ENCODE measurements at places on chromosomes 1 and 21.

DNA sequence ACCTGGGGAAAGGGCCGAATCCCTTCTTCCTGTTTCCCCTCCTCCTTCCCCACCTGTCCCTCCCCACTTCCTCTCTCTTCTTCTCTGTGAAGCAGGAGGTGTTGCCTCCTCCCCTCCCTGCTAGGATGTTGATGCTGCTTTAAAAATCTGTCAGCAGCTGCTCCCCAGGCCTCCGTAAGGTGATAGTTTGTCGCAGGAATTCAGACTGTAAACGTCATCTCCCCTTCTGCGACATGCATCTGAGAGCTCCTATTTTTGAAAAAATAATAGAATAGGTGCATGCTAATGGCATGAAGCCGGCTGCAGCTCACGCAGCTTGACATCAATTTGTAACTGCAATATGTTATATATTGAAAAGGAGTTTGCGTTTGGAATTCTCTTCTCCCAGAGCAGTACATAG is 70.1 kb downstream of the KAZN start:
- DNase-seq = no peak

DNA sequence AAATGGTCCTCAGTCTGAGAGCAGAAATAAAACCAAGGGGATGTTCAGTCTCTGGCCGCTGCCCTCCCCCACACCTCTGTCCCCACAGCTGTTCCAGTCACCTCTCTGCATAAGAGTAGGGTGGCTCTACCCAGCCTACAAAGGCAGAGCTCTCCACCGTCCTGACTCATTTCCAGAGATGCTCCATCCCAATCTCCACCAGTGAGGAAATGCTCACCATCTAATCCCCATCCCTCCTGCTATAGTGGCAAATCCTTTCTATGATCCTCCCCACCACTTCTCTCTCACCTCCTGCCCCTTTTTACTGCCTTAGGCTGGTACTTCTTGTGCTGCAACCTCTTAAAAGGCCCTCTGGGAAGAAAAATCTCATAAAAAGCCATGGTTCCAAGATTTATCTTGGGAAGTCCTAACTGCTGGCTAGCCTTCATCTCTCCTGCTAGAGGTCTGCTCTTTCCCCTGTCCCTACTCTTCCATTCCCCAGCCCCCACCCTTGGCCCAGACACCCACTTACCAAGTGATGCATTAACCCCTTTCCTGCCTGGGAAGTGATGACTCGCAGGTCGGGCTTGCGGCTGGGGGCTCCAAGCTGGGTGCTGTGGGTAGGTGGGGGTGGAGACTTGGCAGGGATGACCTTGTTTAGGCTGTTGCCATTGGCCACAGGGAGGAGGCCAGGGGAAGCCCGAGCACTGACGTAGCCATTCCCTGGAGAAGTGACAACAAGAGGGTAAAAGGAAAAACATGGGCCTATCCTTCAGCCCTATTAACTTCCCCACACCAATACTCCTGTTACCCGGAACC is 23.9 kb downstream of the MEF2D start:
- DNase-seq = no peak

DNA sequence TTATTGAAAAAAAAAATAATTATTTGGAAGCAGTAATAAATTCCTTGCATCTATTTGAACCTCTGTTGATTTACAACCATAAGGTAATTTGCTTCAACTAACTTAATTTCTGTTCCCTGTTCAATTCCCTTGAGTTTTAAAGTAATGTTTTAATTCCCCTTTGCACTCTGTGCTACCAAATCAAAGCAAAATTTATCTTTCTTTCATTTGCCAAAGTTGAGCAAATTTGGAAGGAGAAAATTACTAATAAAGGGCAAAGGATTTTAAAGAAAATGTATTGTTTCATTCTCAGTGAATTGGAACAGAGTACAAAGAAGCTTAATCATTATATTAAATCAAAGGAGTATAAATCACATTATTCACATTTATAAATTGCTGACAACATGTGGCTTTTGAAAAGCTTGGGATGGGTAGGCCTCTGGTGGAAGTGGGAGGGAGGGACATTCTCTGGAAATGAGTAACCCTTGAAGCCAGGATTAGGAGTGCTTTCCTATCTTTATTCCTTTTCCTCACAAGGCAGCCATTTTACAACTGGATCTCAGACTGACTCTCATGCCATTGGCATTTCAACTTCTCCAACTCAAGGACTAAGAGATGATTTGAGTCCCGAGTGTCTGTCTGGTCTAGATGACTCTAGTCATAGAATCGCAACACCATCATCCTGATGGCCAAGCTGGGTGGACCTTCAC is 331.6 kb upstream of the DUSP10 start:
- DNase-seq = no peak

DNA sequence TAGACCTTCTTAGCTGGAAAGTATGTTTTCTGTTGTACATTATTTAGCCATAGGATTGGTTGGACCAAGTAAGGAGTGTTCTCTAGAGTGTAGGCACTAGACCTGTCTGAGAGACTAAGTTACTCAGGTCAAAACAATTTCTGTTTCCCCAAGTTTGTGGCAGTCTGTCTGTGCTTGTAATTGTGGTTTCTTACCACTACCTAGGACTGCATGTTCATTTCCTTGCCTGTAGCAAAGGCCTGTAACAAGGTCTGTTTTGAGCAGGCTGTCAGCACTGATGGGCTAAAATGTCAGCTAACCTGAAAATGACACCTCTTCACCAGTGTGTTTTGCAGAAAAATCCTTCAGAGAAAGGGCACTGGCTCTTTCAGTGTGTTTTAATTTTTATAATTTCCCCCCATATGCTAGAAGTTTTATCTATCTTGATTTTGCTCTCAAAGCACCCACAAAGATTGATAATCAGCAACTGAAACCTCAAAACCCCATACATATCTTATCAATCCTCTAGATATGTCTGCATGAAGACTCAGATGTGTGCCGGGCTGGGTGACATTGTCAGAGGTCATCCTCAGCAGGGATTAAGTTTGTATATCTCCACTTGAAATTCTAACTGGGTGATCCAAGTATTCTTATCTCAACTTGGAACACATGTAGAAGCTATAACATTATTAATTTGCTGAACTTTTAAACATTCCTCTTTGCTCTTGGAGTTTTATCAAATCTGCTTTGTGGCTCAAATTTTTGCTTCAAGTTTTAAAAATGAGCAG is 50.7 kb upstream of the ST6GALNAC3 start:
- no peak for DNase-seq

DNA sequence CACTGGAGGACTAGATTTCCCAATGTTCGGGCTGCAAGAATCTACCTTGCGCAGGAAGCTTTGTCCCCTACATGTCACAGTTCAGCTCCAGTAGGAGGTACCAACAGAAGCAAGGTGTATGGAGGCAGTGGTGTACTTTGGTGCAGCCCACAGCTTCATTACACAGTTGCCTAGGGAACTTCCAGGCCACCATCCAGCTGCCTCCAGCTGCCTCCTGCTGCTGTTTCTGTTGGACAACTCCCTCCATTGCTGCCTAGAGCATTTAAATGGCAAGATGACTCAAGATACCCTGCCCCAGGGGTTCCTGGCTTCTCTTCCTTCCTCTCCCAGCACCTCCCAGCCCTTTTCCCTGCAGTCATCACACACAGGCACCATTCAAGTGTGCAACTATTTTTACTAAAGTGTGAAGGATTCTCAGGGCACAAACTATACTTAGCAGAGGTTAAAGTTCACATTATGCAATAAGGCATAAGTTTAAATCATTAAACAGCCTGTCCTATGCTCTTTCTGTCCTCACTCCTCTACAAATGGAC is 39.0 kb upstream of the ATP1A1 start:
- DNase-seq = no peak

- no peak for DNase-seq
Measured at GRCh38 chr1:31417148-31417547, 4.1 kb downstream of the SERINC2 start.

- DNase-seq = no peak
Measured at GRCh38 chr1:218588540-218589172, 243.5 kb downstream of the TGFB2 start.

DNA sequence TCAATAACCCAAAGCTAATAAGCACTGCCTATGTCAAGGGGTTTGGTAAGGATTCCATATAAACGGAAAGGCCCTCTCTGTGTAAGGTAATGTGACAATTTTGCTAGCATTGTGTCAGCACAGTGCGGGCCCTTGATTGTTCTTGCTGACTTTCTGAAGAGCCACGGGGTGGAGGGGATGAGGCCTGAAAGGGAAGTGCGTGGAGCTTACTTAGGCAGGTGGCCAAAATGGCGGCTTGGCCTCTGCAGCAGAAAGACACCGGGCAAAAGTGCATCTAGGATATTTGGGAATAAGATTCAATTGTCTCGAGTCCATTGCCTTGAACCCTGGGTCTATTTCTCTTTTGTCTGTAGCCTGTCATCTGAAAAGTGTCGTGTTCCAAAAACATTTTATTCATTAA is 114.3 kb downstream of the TGFB2 start:
- DNase-seq = no peak

DNA sequence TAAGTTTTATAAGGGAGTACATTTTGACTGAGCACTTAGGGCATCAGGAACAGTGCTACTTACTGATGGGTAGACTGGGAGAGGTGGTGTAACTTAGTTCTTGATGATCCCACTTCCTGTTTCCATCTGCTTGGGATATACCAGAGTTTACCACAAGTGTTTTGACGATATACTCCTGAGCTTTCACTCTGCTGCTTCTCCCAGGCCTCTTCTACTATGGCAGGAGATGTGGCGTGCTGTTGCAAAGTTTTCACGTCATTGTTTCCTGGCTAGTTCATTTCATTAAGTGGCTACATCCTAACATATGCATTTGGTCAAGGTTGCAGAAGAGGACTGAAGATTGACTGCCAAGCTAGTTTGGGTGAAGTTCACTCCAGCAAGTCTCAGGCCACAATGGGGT is 41.3 kb upstream of the LAMC2 start:
- no peak for DNase-seq

DNA sequence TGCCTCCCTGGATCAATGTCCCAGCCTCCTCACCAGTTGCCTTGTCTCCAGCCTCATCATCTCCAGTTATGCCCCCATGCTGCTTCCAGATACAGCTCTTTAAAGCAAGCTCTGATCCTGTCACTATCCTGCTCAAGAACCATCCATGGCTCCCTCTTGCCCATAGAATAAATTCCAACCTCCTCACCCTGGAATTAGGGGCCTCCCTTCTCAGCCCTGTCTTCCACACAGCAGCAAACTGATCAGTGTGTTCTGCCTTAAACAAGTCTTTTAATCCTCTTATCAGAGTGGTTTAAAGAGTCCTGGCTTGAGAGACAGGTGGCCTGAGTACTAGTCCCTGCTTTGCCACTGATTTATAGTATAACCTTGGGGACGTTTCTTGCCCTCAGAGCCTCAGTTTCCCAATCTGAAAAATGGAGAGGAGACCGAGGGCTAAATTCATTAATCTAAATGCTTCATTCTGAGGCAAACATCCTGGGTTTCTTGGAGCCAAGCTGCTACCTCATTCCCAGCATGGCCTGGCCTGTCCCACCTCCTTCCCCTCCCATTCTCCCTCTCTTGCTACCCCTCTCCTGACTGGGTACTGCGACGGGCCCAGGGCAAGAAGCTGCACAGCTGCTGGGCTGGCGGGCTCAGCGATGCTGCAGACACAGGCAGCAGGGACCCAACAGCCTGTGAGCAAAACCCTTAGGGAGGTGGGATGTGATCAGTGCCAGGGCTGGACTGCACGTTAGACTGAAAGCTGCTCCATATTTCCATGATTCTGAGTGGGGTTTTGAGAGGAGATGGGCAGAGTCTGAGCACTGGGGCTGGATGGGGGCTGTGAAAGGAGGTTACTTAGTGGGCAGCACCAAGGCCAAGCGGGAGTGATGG is 221.4 kb downstream of the PTPRU start:
- no peak for DNase-seq

DNA sequence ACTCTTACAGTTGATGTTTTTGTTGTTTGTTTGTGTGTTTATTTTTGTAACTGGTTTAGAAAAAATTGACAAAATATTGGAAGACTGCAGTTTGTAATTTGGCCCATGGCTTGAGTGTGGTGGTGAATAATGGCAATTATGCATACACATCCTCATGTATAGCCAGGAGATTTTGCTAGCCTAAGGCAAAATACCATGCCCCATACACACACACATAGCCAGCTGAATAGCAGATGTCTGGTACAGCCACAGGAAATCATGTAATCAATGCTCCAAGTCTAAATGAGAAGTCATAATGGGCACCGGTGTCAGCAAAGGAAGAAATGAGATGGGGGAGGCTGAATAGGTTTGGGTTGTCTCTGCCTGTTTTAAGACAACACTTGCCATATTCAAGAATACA is 135.2 kb upstream of the COA6 start:
- no peak for DNase-seq

DNA sequence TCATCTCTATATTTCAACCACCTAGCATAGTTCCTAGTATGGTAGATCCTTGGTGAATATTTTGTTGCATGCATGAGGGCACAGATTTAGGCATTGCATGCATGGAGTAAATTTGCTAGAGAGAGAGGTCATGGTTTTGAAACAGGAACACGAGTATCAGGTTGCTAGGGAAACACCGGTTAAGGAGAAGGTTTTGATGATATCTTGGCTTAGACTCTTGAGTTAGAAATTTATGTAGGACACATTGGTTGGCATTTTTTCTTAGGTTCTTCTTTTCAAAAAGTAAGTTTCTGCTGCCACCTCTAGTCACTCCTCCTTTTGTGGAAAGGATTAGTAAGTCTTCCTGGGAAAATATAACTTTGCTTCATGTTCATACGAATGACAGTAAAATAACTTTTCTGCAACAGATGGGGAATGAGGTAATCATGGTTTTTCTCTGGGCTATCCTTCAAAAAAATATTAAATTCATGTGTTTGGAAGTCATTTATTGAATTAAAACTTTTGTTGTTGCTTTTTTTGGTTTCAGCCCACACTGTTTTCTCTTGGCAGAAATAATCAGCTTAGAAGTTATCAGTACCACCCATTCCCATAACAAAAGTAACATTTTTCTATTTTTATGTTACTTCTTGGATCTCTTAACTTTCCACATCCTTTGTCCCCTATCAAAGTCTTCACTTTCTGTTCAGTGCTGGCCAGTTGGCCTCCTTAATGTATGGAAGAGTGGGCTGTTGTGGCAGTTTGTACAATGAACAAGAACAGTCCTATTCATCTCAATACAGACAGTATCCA is 97.3 kb downstream of the PLA2G4A start:
- DNase-seq = no peak

GRCh38 chr1:239526391-239526790 is 140.0 kb downstream of the CHRM3 start:
- no peak for DNase-seq

GRCh38 chr21:39902986-39903385 is 35.7 kb downstream of the PCP4 start:
- DNase-seq = no peak

DNA sequence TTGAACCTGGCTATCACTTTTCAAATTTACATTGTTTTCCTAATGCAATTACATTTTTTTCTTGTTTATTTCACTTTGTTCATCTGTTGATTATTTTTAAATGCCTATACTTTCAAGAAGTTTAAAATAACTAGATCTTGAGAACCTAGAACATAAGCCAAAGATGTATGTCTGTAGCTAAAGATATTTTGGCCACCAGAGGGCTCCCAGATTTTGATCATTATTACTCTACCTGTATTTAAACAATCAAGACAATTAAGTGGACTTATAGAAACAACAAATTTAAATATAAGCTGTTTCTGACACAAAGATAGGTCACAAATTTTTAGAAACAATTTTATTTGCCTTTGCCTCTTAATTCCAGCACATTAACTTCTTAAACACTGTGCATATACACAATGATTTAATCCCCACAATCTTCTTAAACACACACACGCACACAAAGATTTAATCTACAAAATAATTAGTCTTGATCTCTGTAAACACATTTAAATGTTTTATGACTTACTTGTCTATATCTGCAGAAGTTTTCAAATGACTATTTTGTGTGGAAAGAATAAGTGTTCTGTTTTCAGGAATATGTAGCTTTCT is 380.0 kb downstream of the DSCAM start:
- peak; percentile 59 for DNase-seq

Data from NCI-H345 (cell line).